ENCODE measurements at places on chromosomes 11 and 22.
A peak's percentile ranks its signal among the peaks of the same experiment; 100 is the strongest.

DNA sequence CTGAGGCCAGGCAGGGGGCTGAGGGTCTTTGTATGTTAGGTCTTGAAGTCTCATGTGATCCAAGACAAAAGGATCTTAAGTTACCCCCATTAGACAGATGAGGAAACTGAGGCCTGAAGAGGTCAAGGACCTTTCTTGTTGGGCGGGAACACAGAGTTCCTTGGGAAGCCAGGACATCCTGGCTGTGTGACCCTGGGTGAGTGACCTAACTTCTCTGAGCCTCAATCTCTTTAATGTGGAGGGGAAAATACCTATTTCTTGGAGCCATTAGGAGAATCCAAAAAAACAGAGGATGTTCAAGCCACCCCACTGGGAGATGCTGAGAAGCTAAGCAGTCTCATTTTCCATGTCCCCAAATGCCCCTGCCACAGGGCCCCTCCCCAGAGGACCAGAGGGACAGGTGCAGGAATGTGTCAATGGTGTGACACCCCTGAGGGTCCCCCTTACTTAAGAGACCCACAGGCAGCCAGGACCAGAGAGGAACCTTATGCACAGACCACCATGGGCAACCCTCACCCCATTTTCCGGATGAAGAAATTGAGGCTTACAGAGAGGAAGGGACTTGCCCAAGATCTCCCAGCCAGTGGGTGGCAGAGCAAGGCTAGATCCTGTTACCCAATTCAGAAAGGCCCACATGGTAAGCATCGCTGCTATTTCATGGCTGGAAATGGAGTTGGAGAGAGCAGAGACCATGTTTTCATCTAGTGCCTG is 8.0 kb downstream of the RAC2 start:
- no peak for DNase-seq

GRCh38 chr22:46773076-46773475 is 10.6 kb downstream of the TBC1D22A start:
- no peak for DNase-seq

DNA sequence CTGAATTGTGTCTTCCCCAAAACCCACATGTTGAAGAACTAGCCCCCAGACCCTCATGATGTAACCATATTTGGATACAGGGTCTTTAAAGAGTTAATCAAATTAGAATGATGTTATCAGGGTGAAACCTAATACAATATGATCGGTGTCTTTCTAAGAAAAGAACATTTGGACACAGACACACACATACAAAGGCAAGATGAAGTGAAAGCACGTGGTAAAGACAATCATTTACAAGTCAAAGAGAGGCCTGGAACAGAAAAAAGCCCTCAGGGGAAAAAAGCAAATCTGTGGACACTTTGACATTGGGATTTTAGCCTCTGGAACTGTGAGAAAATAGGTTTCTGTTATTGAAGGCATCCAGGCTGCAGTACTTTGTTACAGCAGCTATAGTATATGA is 733.4 kb downstream of the JRKL start:
- DNase-seq: no peak

DNA sequence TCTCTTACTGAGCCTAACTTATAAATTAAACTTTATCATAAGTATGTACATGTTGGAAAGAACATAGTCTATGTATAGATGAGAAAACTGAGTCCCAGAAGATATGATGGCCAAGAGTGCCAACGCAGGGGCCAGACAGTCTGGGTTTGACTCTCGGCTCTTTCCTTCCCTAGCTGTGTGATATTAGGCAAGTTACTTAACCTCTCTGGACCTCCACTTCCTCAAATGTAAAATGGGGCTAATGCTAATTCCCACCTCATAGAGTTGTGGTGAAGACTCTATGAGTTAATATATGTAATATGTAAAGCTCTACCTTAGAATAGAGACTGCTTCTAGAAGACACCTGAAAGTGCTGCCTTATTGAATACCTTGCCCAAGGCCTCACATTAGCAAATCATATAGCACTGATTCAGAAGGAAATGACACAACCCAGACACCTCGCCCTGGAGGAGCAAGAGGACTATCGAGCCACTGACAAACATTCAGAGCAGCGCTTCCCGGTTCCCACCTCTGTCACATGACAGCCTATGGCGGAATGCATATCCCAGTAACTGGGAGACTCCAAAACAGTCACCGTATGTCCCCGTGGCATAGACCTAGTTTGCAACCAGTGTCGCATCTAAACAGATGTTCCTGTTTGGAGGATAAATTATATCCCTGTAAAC is 11.3 kb upstream of the CCDC86 start:
- DNase-seq: no peak

GRCh38 chr22:39090426-39091064 is 6.5 kb upstream of the APOBEC3H start:
- DNase-seq: peak; percentile 80

GRCh38 chr11:129365816-129366215 is 9.8 kb upstream of the BARX2 start:
- no peak for DNase-seq

DNA sequence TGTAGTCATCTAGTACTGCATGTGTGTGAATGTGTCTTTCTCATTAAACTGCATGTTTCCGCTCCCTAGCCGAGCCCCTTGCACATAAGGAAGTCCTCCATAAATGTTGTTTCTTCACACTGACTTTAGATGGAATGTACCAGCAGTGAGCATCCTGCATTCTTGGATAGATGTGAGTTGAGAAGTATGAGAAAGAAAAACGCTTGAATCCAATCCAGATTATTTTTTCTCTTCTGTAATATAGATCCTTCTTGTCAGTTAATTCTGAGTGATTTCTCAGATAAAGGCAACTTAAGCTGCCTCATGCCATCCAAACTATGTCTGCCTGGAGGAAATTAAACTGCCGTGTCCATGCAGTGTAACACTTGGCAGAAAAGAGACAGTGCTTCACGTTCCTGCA is 268.1 kb upstream of the ISX start:
- DNase-seq: no peak

DNA sequence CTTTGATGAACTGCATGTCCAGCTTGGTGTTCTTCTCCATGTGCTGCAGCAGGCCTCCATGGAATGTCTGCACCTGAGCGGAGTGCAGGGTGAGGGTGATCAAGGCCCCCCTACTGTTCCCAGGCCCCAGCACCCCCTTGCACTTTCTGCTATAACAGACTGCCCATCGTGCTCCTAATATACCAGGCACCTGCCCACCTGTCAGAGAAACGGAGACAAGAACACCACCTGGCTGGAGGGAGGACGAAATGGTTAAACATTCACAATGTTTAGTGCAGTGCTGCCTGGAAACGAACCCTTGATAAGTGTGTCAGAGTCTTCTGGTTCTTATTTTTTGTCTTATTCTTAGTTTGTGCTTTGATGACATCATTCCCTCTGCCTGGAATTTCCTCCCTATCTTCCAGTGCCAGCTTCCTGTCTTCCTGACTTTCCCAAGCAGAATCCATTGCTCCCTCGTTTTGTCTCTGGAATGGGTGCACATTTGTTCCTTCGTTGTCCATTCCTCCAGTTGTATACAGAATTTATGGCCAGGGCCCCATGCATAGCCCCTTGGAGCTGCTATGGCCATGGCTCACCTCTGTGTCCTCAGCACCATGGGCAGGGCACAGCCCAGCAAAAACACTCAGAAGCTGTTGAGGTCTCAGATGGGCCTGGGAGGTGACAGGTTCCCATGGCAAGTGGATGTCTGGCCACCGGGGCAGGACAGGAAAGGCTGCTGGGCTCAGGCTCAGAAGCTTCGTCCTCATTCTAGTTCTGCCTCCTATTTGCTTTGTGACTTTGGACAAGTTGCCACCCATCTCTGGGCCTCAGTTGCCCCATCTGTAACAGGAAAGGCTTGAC is 11.9 kb downstream of the BAIAP2L2 start:
- no peak for DNase-seq
